ENCODE measurements at places on chromosomes 2 and 18. TPM values are rescaled to one million over a fixed set of nuclear protein-coding genes. Genes with fewer than 3 reads are reported as not detected.

KCNS3 gene
- total RNA-seq, result not detected

SLC40A1 gene
- 0.47 TPM for total RNA-seq

ANKRD62 gene
- not detected for total RNA-seq

C2orf92 gene
- 8.4 TPM for total RNA-seq

PTPRN gene
- not detected for total RNA-seq

CELF4 gene
- not detected for total RNA-seq

RAB6C gene
- not detected for total RNA-seq

TMEM127 gene
- 36.9 TPM for total RNA-seq

IGFBP5 gene
- not detected for total RNA-seq

CASP8 gene
- total RNA-seq, result 77.3 TPM

GPR55 gene
- 42.1 TPM for total RNA-seq

TEX44 gene
- not detected for total RNA-seq

CNTNAP5 gene
- total RNA-seq, result not detected

PROKR1 gene
- total RNA-seq, result not detected

GPR155 gene
- 13.5 TPM for total RNA-seq

CYP26B1 gene
- total RNA-seq, result not detected

KCNG2 gene
- not detected for total RNA-seq

SLC39A6 gene
- total RNA-seq, result 29.4 TPM

AGXT gene
- total RNA-seq, result not detected

TMEM37 gene
- not detected for total RNA-seq

IL18RAP gene
- total RNA-seq, result 12.3 TPM

ABHD3 gene
- total RNA-seq, result 62.6 TPM

WDR43 gene
- total RNA-seq, result 70.9 TPM

ADD2 gene
- total RNA-seq, result 0.45 TPM

ALPI gene
- total RNA-seq, result not detected

SFTPB gene
- total RNA-seq, result not detected

KCNK3 gene
- total RNA-seq, result not detected

IL1R2 gene
- not detected for total RNA-seq

IL36RN gene
- not detected for total RNA-seq

ATIC gene
- total RNA-seq, result 166 TPM

TMEM178A gene
- total RNA-seq, result not detected

SH3BP4 gene
- total RNA-seq, result not detected

SPP2 gene
- total RNA-seq, result not detected

DES gene
- total RNA-seq, result not detected

LAMA1 gene
- total RNA-seq, result not detected

TMX3 gene
- total RNA-seq, result 50.3 TPM

WNT10A gene
- 0.23 TPM for total RNA-seq

COL4A3 gene
- not detected for total RNA-seq

RBM44 gene
- 1.2 TPM for total RNA-seq

KCNIP3 gene
- total RNA-seq, result not detected

MAPK4 gene
- not detected for total RNA-seq

ABCG5 gene
- not detected for total RNA-seq

FEV gene
- total RNA-seq, result not detected

CYBRD1 gene
- 4.6 TPM for total RNA-seq

CDCA7 gene
- total RNA-seq, result 89.0 TPM

ERBB4 gene
- total RNA-seq, result not detected

SERPINB2 gene
- total RNA-seq, result not detected

FLACC1 gene
- total RNA-seq, result 1.3 TPM
